ENCODE measurements at places on chromosomes 6 and 20.

GRCh38 chr6:37528541-37528940 lies 28.8 kb upstream of the CCDC167 start:
- DNase-seq, result no peak

DNA sequence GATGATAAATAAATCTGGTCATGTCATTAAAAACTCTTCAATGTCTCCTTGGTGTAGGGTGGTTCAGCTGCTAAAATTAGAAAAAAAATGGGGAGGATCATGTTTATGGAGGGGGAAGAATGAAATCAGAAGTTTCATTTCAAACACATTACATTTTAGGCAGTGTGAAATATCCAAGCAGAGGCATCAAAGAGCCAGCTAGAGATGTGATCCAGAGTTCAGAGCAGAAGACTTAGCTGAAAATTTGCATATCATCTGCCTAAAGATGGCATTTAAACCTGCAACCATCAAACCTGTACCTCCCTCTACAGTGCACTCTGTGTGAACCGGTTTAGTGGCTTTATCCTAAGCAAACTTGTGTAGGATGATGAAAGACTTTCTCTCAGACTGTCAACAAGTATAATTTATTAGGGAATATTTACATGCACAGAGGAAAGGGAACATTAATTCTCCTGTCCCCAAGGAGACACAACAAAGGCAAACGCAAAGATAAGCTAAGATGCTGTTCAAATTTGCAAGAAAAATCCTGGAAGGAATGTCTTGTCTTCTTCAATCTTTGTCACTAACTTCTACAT lies 84.8 kb upstream of the PLEKHG1 start:
- DNase-seq, result no peak

DNA sequence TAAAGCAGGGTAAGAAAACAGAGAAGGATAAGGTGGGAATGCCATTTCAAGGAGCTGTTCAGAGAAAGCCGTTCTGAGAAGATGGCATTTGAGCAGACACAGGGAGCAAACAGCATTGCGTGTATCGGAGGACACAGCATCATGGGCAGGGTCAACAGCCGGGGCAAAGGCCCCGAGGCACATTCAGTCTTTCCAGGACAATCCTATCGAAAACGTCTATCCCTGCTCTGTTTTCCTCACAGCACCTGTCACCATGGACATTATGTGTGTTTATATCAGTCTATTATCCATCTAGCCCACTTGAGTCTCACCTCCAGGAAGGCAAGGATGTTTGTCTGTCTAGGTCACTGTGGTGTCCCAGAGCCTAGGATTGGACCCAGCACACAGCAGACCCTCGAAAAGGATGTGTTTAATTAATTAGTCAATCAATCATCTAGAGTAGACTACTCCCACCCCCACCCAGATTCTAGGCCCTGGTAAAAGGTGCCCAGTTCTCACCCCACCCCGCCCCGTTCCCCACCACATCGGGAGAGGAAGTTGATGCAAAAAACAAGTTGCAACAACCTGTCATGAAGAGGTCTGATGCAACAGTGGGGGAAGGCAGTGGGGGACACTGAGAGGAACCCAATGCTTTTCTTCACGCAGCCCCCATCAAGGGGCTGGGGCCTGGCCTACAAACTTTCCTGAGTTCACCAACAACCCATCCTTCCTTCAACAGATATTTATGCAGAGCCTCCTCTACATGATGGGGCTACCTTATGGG lies 66.6 kb downstream of the PREX1 start:
- DNase-seq, result no peak

DNA sequence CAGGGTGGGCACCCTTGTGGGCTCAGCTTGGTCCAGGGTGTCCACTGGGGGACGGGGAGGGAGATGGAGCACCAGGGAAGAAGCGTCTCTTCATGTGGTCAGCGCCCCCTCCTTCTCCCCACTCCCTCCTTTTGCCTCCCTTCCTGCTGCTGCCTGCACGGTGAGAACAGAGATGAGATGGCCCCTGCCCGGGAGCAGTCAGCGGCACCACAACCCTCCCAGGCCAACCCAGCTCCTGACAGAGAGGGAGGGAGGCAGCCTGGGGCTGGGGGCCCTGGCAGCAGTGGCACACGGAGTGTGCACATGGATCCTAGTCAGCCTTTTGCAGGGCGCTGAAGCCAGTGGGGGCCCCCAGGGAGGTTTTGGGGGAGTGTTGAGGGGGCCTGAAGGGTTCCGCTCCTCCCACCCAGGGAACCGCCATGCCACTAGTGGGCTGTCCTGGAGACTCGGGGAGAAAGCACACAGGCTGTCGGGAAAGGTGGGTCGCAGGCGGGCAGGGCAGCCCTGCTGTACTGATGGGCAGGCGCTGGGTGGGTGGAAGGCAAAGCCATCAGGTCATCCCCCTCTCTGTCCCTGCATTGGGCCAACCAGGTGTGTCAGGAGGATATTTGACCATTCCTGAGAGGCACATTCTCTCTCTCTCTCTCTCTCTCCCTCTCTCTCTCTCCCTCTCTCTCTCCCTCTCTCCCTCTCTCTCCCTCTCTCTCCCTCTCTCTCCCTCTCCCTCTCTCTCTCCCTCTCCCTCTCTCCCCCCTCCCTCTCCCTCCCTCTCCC lies 94.3 kb upstream of the BHLHE23 start:
- no peak for DNase-seq

DNA sequence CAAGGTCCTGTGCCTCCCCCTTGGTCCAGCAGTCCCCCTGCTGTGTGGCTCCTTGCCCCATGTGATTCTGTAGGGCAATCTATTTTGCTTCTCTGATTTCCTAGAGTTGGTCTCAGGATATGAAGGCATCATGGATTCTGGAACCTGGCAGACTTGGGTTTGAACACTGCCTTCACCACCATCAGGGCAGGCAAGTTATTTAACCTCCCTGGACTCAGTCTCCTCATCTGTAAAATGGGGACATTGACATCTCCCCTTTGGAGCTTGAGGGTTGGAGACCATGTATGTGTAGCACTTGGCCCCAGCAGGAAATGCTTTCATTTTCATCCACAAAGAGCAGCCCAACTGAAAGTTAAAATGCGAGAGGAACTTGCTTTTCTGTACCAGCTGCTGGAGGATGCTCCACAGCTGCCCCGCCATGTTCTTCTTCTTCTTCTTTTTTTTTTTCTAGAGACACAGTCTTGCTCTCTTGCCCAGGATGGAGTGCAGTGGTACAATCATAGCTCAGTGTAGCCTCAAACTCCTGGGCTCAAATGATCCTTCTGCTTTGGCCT lies 6.7 kb downstream of the TOX2 start:
- DNase-seq, result no peak

DNA sequence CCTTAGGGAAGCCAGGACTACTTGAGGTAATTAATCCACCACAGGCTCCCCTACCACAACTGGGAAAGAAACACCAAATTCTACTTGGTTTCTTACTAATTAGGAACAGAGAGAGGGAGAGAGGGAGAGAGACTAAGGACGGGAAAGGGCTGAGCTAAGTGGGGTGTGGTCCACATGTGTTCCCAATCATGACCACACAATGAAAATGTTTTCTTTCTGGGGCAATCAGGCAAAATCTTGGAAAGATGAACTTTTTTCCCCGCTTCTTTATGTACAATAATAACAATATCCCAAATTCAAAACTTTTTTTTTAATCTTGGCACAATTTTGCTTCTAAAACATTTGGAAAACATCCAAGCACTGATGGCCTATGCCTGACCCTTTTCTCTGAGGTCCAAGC lies 734.4 kb downstream of the MAFB start:
- no peak for DNase-seq

DNA sequence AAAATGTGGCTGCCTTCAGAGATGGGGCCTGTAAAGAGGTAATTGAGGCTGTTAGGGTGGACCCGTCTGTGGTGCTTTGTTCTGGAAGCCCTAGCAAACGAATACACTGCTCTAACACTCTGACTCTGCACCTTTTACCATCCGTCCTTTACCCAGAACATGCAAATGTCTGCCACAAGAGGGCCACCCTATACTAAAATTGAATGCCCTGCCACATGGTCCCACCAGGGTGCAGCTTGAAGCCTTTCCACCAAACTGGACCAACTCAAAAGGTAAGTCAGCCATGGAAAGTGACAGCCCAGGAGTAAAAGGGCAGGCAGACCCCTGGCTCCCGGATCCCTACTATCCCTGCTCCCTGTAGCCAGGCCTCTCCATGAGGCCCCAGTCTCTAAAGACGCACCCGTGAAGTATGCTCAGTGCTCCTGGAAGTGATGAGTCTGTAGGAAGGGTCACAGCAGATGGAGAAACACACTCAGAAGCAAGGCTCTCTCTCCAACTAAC lies 5.8 kb upstream of the BFSP1 start:
- DNase-seq, result peak; percentile 81

DNA sequence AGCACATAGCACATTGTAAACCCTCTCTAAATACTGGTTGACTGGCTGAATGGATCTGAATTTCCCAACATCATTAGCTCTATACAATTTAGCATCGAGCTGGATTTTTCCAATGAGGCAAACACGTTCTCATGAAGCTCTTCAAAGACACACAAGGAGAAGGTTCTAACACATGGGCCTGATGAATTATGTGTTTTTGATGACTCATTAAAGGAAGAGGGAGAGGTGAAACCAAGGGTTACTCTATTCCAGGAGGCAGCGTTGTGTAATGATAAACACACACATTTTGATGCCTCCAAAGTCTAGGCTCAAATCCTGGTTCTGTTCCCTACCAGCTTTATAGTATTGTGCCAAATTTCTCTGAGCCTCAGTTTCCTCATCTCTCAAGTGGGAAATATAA lies 84.3 kb downstream of the PFDN4 start:
- no peak for DNase-seq

DNA sequence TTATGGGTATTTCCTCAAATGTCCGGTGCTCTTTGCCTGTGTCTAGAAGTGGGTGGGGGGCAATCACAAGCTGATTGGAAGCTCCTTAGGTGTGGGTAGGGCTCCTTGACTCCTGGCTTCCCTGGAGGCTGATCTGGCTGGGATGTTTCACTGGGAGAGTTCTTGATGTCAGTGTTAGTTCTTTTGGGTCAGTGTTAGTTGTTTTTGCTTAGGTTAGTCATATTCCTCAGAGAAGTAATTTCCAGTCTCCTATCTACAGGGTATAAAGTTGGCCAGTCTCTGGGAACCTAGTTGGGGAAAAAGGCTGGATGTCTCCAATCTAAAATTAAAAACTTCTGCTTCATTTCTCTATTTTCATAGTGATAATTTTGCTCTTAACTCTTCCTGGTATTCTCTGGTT lies 23.6 kb downstream of the CDC5L start:
- DNase-seq, result no peak

GRCh38 chr20:13202565-13202964 lies 18.5 kb upstream of the ISM1 start:
- DNase-seq, result no peak

GRCh38 chr6:35611240-35611639 lies 77.5 kb downstream of the FKBP5 start:
- no peak for DNase-seq

GRCh38 chr6:151286214-151286613 lies 46.4 kb downstream of the AKAP12 start:
- DNase-seq, result no peak

DNA sequence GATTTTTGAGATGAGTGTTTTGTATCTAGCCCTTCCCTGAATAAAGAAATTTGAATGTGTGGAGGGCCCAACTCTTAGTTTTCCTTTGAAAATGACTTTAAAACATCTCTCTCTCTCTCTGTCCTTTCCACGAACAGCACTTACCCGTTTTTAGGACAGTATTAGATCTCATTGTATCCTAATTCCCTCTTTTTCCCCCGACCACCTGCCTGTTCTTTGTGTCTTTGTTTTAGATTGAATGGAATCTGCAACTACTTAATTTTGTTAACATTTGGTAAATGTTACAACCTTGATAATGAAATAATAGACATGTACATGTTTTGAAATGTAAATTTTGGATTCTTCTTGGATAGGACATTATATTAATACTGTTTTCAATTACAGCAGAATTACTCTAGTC lies 3.1 kb downstream of the DSP start:
- no peak for DNase-seq

GRCh38 chr20:1968964-1969363 lies 24.9 kb downstream of the PDYN start:
- DNase-seq, result no peak

DNA sequence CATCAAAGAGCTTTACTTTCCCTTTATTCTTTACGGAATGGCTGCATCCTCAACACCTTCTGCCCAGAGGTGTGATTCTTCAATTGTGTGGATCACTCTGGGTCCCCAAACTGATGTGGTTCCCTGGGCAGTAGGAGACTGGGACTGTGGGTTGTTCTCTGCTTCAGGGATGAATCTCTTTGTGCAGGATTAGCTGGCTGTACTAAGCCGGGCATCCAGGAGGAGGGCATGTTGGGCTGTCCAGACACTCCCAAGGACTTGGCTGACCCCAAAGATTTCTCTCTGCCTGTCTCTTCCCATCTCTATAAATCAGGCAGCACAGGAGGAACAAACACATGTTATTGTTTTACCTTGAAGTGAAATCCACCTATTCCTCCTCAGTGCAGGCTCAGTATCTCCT lies 15.3 kb downstream of the FARS2 start:
- DNase-seq, result no peak

GRCh38 chr6:83868639-83869038 lies 9.2 kb downstream of the CYB5R4 start:
- DNase-seq, result no peak

- DNase-seq, result peak; percentile 18
Measured at GRCh38 chr6:111846492-111847409, 26.5 kb downstream of the FYN start.

- no peak for DNase-seq
Measured at GRCh38 chr20:46984405-46984804, 89.8 kb downstream of the EYA2 start.

DNA sequence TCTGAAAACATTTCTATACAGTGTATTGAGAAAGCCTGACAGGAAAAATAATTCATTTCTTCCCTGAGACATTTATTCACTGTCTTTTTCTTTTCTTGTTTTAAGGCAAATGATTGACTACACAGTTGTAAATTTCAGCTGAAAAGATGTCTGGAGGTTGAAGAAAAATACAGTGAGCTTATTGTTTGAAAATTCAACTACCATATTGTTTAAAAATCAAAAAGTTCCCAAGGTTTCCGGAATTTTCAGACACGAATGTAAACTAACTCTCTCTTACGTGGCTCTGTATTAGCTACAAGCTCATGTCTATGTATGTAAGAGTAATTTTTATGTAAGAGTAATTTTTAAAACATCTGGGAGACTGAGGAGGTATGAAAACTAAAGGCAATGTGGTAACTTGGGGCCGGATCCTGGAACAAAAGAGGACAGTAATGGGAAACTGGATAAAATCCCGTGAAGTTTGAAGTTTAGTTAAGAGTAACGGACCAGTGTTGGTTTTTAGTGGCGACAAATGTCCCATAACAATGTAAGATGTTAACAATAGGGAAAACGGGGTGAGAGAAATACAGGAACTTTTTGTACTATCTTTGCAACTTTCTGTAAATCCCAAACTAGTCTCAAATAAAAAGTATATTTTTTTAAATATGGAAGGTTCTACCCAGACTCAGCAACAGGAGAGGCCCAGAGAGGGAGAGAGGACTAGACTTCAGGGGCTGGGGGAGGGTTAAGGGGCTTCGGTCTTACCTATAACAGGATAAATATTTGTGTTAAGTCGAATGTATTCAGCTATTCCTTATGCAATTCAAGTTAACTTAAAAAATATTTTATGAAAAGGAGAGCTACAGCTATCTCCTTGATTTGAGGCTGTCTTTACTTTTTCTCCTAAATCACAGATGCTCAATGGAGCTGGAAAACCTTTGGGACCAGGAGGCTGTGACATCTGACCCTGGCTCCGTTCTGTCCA lies 1.3 kb downstream of the PTGIS start:
- DNase-seq, result no peak
